AG04450 (cell line): ENCODE measurements at places on chromosomes 6 and 20.

DNA sequence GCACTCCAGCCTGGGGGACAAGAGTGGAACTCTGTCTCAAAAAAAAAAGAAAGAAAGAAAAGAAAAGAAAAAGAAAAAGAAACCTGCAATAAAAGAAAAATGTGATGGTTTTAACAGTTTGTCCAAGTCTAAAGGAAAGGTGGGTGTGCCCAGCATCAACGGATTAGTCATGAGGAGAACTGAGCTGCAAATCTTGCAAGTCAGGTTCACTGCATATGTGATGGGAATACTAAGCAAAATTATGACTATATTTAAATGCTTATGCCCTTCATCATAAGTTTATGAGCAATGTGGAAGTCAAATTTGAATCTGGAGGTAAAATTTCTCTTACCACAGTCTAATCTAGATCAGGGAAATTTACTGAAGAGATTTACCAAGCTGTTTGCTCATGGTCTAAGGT lies 13.1 kb upstream of the CDK19 start:
- no peak for DNase-seq

- DNase-seq, result no peak
Measured at GRCh38 chr20:63372971-63373885, 12.1 kb upstream of the CHRNA4 start.

DNA sequence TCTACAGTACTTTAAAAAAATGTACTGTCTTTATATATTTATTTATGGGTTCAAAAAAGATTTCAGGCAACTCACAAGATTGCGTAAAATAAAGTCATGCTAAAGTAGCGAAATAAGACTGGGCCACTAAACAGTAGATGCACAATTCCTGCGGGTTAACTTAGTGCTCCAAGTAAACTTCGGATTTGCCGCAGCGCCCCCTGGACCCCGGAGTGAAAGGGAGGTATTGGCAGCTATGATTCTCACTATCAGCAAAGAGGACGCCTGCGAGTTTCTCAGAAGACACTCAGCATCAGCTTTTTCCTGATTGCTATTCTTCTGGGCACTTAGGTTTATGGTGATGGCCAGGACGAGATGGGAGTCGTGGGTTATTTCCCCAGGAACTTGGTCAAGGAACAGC lies 1.4 kb downstream of the OTOR start:
- DNase-seq, result no peak

DNA sequence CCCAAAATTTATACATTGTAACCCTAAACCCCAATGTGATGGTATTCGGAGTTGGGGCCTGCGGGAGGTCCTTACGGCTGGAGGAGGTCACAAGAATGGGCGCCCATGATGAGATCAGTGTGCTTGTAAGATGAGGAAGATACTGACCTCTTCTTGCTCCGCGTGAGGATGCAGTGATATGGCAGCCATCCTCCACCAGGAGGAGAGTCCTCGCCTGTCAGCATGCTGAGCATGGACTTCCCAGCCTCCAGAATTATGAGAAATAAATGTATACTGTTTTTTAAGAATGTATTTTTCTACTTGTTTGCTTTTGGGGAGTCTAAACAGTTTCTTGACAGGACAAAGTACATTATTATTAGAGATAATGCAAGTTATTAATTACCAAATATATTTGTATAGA lies 8.7 kb upstream of the SYNDIG1 start:
- DNase-seq, result no peak

DNA sequence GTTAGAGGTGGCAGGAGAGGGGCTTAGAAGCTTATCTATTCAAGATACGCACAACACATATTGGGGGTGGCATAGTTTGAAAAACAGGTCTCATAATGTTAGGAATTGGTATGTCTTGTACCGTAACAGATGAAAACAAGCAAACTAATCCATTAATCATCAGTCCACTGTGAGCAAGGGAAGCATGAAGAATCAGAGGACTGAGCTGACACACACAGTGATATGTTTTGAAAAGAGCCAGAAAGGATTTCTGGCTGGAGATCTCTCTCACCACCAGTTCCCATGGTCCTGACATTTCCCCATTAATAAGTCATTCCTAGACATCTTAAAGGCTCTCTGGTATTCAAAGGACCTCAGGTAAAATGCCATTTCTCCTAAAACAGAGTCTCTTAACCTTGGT lies 158.8 kb upstream of the PHACTR1 start:
- no peak for DNase-seq

GRCh38 chr6:82365016-82365795 lies 1.6 kb downstream of the TPBG start:
- no peak for DNase-seq

GRCh38 chr6:14770040-14770439 lies 475.8 kb upstream of the JARID2 start:
- DNase-seq, result no peak

DNA sequence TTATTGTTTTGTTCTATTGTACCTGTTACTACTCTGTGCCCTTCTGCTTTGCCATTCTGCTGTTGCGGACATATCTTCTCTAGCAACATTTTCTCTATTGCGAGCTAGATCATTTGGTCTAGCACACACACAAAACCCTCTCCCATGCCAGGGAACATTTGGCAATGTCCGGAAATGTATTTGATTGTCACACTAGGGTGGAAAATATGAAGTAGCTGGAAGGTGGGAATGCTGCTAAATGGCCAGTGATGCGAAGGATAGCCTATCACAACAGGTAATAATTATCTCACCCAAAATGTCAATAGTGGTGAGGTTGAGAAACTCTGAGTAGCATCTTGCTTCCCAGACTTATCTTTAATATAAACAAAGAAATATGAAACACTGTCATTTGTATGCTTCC lies 331.9 kb downstream of the HTR1B start:
- DNase-seq, result no peak

DNA sequence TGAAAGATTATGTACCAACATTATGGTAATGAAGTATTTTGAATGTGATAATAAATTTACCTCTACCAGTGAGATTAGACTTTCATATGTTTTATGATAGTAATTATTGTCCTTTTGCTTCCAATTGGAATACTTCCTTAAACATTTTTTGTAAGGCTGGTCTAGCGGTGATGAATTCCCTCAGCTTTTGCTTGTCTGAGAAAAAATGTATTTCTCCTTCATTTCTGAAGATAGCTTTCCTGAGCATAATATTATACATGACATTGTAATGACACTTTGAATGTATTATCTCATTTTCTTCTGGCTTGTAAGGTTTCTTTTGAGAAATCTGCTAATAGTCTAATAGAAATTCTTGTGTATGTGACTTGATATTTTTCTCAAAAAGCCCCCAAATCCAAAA lies 18.6 kb upstream of the EDN1 start:
- DNase-seq, result no peak

GRCh38 chr6:124795643-124796463 lies 166.4 kb upstream of the RNF217 start:
- no peak for DNase-seq

DNA sequence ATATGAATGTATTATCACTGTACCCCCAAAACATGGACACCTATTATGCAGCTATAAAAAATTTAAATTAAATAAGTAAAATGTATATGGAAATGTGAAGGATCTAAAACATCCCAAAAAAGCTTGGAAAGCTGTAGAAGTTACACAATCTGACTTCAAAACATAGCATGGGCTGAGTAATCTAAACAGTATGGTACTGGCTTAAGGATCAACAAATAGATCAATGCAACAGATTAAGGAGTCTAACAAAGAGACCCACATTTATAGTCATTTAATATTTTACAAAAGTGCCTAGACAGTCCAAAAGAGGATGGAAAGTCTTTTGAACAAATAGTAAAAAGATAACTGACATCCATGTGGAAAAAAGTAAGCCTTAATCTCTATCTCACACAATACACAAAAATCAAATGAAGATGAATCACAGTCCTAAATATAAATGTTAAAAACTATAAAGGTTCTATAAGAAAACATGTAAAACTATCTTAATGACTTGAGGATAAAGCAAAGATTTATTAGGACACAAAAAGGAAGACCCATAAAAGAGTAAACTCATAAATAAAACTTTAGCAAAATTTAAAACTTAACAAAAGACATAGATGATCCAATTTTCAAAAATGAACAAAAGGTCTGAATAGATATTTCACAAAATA lies 46.8 kb downstream of the RANBP9 start:
- peak; percentile 11 for DNase-seq

- peak; percentile 4 for DNase-seq
Measured at GRCh38 chr6:34543421-34543820, 12.7 kb downstream of the SPDEF start.

DNA sequence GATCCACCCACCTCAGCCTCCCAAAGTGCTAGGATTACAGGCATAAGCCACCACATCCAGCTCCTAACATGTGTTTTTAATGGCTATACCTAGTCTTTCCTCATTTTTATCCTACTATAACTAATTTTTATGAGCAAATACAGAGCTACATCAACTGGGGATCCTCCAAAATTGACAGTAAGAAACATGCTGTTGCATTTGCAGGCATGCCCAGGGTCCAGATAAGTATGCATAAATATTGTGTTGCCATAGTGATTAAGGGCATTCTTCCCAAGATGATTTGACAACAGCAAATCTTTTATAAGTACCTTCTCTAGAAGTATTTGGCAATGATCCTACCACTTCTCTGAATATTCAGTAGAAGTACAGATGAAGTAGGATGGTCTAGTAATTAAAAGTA lies 41.9 kb upstream of the MOXD1 start:
- no peak for DNase-seq

GRCh38 chr6:103036846-103037245 lies 1643.3 kb downstream of the GRIK2 start:
- no peak for DNase-seq

- DNase-seq, result no peak
Measured at GRCh38 chr20:62354031-62354808, 12.9 kb downstream of the LAMA5 start.

GRCh38 chr20:2237059-2237458 lies 58.7 kb upstream of the TGM3 start:
- peak; percentile 67 for DNase-seq

DNA sequence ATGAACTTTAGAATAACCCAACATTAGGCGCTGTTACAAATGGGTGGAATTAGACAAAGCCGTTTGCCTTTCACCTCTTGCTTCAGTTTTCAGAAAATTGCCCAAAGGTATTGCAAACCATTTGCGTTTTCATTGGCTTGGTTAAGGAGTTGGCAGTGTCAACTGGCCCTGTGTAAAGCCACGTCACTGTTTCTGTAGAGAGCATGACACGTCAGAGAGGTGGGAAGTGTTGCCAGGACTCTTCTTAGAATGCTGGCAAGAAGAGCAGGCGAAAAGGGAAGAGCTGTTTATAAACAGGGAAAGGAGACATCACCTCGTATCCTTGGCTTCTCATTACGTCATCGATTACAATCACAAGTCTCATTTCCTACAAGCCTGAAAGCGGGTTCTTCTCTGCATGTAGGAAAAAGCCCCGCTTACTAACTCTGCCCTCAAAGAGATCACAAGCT lies 4.2 kb upstream of the IRF4 start:
- DNase-seq, result no peak

GRCh38 chr6:41111017-41111416 lies 38.2 kb downstream of the NFYA start:
- no peak for DNase-seq

GRCh38 chr20:35077341-35077740 lies 15.3 kb downstream of the TRPC4AP start:
- no peak for DNase-seq

- DNase-seq, result no peak
Measured at GRCh38 chr6:167645368-167645767, 181.3 kb upstream of the AFDN start.

DNA sequence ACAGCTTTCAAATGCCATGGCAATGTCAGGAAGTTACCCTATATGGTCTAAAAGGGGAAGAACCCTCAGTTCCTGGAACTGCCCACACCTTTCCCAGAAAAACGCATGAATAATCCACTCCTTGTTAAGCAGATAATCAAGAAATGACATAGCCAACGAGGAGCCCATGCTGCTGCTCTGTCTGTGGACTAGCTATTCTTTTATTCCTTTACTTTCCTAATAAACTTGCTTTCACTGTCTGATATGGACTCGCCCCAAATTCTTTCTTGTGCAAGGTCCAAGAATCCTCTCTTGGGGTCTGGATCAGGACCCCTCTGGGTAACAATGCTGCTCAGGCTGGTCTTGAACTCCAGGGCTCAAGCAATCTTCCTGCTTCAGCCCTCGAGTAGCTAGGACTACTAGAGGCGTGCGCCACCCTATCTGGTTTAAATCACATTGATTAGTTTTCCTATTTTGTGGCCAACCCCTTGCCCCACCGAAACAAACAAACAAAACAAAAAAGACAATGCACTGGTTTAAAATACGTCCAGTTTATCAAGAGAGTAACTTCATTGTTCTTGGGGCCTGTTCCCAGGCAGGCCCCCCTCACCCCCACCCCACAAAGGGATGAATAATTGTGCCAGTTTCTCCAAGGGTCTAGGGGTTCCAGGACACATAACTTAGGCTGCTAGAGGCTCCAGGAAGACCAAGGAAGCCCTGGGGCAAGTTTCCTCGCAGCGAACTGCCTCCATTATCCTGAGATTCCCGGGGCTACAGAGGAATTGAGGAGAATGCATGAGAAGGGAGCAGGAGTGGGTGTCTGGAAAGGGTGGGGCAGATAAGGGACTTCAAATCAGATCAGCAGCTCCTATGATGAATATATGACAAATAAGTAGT lies 10.1 kb upstream of the AKAP12 start:
- no peak for DNase-seq

DNA sequence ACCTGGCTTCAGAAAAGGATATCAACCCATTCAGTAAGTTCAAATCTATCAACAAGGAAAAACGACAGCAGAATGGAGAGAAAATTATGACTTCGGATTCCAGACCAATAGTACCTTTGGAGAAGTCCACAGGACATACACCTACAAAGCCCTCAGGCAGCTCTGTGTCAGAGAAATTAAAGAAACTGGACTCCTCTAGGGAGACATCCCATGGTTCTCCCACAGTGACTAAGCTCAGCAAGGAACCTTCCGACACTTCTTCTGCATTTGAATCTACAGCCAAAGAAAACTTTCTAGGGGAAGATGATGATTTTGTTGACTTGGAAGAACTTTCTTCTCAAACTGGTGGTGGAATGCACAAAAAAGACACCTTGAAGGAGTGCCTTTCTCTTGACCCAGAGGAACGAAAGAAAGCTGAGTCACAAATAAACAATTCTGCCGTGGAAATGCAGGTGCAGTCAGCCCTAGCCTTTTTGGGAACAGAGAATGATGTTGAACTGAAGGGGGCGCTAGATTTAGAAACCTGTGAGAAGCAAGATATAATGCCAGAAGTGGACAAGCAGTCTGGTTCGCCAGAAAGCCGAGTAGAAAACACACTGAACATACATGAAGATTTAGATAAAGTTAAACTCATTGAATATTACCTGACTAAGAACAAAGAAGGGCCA lies 67.4 kb upstream of the HINT3 start:
- no peak for DNase-seq

DNA sequence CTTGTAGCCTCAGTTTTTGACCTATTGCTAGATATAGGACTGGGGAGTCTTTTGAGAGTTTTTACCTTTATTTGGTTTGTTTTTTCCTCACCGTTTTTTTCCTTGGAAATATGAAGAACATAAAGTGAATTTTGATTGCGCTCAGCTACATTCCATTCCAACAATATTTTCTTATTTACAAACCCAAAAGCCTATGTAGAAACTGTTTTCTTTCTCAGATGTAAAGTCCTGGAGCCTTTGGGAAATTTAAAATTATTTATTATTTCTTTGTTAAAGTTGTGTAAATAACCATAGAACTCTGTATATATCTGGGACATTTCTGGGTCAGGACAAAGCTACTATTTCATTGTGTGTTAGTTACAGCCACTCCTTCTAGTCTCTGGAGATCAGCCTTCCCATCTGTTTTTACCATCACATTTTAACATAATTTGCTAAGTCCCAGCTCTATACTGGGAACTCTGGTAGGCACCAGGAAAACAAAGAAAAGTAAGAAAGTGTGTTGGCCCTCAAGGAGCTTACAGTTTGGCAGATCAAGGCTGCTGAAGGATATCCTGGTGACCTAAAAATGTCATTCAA lies 68.8 kb downstream of the JAG1 start:
- no peak for DNase-seq

GRCh38 chr6:41346441-41346840 lies 11.0 kb downstream of the NCR2 start:
- DNase-seq, result no peak
